Stimulated activated CD4-positive, alpha-beta T cell treated with anti-CD3 and anti-CD28 coated beads, Interleukin-15, amount 100 ng/mL, for 1 hour (primary cell): ENCODE measurements at places on chromosomes 1 and 21.

GRCh38 chr1:93992954-93993353, 83.7 kb upstream of the GCLM start:
- DNase-seq = no peak

DNA sequence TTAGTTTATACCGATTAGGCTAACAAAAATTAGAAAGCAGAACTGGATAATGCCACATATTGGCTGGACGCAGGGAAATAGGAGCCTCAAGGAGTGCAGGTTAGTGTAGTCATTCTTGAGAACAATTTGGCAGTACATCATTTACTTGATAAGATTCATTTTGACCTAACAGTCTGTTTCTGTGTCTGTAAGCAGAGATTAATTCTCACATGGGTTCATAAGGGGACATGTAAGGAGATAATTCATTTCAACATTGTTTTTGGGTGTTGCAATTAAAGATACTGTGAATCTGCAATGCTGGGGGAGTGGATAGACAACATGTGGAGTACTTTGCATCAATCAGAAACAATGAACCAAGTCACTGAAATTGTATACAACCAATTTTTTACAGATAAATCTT, 32.0 kb downstream of the AGO3 start:
- DNase-seq = no peak

DNA sequence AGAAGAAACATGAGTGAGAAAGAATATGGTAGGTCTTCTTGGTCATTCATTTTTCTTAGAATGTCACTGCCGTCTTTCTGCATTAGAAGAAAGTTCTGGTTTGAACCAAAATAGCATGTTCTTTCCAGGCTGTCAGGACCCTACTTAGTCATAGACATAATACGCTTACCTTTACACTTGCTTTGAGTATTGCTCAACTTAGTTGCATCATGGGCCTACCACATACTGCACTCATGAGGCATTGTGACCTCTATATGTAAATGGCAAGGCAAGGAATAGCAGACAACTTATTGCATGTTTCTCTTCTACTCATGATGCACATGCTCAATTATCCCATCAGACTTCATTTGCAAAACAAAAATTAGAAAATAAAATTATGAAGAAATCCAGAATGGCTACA, 415.0 kb downstream of the HLX start:
- DNase-seq = no peak

DNA sequence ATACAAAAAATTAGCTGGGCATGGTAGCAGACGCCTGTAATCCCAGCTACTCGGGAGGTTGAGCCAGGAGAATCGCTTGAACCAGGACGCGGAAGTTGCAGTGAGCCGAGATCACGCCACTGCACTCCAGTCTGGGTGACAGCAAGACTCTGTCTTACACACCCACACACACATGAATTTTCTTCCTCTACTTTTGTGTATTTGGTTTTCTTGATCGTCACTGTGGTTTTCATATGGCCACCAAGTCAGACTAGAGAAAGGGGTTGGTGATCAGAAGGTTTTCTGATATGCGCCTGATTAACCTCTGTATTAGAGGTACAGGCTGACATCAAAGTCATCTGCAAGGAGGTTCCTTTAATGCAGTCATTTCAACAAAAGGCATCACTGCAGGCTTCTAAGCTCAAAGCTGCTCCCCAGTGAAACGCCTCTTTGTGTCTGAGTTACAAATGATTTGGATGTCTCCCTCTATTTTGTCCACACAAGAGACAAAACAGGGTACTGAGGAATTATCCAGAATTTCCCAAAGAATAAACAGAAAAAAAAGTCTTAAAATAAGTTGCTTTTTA, 11.1 kb downstream of the SH2D1B start:
- no peak for DNase-seq

GRCh38 chr1:25054526-25055323, 124.6 kb upstream of the RUNX3 start:
- DNase-seq = no peak

- no peak for DNase-seq
Measured at GRCh38 chr1:85318217-85318616, 41.8 kb upstream of the BCL10 start.

DNA sequence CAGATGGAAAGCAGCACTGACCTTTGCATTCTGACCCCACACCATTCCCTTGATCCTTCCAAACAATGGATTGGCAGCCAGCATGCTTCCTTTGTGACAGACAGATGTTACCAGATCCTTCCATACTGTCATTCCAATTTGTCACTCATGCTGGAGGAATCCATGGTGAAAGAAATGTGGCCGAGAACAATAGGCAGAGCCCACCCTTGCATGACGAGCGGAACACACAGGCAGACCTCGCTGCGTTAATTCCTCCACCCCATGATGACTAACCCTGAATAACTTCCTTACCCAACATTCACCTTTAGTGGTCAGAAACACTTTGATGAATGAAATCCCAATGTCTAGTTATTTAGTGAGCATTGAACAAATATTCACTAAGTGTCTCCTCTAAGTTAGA, 45.1 kb downstream of the PDPN start:
- DNase-seq = no peak

DNA sequence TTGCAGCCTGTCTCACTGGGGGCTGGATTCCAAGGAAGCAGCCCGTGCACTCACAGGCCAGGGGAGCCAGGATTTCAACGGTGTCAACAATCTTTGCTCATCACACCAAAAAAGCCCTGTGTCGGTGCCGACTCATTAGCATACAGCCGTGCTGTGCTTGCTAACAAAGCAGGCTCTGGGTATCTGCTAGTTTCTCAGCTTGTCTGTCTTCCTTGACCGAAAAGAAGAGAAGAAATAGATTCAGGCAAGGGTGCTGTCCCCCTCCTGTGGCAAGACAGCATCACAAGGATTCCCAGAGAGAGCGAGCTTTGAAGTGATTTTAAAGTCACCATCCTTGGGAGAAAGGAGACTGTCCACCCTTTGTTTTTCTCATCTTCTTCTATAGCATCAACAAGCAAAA, 214.7 kb downstream of the SDCCAG8 start:
- no peak for DNase-seq

DNA sequence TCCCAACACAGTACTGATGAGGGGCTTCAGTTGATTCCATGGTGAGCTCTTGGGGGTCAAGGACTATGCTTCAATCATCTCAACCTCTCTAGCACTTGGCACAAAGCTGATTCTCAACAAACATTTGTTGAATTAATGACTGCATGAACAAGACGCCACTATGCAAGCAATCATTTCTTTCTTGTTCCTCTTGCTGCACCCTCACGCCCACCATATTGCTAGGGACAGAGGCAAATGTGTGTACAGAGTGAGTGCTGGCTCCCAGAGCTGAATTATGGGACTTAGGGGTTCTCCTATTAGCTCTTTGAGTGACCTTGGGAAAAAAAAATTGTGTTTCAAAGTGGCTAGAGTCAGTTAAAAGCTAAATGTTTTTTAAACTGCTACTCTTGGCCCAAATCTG, 2.5 kb downstream of the ADAR start:
- no peak for DNase-seq

DNA sequence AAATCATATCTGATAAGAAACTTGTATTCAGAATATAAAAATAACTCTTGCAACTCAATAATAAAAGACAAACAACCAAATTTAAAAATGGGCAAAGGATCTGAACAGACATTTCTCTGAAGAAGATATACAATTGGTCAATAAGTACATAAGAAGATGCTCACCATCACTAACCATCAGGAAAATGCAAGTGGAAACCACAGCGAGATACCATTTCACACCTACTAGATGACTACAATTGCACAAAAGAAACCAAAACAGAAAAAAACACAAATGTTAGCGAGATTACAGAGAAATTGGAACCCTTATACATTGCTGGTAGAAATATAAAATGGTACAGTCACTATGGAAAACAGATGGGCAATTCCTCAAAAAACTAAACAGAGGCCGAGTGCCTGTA, 11.5 kb upstream of the ZNF683 start:
- DNase-seq = no peak
